GM12864 (cell line): ENCODE measurements at places on chromosomes 7 and 10.

DNA sequence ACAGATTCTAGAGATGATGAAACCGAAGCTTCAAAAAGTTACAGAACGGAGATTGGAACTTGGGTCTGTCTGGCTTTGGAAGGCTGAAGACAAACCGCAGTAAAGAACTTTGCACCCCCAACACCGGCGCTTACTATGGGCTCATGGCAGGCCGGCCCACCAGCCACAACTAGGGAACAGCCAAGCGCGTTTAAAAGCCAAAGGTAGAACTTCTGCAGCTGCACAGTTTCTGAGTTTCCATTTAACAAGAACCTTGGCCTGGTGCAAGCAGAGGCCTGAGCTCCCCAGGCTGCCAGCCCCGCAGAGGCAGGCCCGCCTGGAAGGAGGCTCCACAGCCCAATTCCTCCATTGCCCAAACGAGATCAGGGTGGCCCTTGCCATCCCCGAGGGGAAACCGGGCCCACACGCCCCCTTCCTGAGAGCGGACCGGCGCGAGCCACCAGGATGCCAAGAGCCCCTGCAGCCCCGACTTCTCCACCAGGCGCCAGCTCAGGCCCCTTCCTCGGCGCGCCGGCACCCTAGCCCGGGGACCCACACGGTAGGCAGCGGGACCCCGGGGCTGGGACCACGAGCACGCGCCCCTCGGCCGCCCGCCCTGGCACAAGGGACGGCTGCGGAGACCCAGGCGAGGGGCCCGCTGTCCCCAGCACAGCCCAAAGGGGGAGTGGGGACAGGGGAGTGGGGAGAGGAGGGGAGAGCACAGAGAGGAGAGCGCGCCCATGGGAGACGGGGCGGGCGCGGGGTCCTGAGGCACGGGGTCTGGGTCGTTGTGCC, 566 bp downstream of the MAD1L1 start:
- DNase-seq: no peak

DNA sequence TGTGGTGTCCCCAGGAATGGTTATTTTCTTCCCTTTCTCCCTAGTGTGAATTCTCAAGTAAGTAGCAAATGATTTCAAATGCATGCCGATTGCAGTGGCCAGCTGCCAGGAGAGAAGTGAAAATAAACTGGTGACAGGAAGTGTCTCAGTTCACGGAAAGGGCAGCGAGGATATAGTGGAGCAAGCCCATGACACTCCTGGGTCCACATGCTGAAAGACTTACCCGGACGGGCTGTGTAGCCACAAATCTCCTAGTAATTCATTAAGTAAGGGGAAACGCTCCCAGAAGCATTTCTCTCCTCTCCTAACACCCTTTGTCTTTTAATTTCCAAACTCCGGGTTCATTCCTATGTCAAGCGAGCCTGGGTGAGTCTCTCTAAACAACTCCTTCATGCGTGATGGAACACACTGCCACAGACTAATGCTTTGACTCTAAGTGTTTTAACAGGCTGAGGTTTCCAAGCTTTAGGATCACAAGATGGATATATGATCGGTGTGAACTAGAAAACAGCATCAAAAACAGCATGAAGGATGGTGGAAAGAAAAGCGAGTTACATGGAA, 125.6 kb downstream of the CYP26A1 start:
- no peak for DNase-seq

DNA sequence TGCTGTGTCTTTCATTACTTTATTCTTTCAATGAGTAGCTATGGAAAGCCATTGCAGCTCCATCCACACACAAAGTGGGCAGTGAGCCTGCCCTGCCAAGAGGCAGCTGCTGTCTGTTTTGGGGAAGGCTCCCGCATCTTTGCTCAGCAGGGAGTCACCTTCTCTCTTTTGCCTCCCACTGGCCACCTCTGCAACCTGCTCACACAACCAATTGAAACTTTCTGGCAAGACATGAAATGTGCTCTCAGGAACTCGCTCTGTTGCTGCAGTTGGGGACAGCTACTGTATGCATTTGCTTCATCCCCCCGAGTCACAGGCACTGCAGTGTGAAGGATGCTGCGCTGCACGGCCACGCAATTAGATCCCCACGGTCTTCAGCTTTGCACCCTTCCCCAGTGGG, 244.8 kb upstream of the NFE2L3 start:
- DNase-seq: no peak

DNA sequence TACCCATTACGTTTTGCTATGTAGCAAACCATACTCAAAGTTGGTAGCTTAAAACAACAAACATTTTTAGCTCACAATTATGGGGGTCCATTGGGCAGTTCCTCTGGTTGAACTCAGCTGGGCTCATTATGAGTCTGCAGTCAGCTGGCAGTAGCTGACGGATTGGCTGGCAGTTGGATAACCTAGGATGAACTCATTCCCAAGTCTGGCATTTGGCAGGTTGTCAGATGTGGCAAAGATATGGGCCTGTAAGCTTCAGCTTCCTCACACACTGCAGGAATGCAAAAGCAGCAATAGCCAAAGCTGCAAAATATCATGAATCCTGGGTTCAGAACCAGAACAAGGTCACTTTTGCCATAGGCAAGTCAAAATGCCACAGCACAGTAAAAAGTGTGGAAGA, 412.2 kb upstream of the SORCS1 start:
- DNase-seq: no peak

GRCh38 chr7:33710608-33711007, 194.7 kb upstream of the BMPER start:
- DNase-seq: no peak

GRCh38 chr10:105751688-105752087, 1110.6 kb downstream of the SORCS3 start:
- DNase-seq: no peak
